ENCODE measurements at places on chromosomes 13 and 19.

GRCh38 chr19:56111601-56112312, 9.3 kb downstream of the ZNF787 start:
- no peak for DNase-seq

- peak; percentile 88 for DNase-seq
Measured at GRCh38 chr13:48653472-48653939, at the start of gene CYSLTR2. TSS of gene CYSLTR2 (plus strand) at chr13:48653929. CDS start at chr13:48706818, 52,889 bp downstream.

DNA sequence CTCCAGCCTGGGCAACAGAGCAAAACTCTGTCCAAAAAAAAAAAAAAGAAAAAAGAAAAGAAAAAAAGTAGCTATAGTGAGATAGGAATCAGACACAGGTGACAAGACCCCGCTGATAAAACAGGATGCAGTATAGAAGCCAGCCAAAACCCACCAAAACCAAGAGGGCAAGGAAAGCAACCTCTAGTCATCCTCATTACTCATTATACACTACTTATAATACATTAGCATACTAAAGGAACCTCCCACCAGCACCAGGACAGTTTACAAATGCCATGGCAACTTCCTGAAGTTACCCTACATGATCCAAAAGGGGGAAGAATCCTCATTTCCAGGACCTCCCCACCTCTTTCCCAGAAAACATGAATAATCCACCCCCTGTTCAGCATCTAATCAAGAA, 35.6 kb upstream of the UBL3 start:
- no peak for DNase-seq

- DNase-seq = no peak
Measured at GRCh38 chr13:109096101-109096500, 466.7 kb downstream of the MYO16 start.

DNA sequence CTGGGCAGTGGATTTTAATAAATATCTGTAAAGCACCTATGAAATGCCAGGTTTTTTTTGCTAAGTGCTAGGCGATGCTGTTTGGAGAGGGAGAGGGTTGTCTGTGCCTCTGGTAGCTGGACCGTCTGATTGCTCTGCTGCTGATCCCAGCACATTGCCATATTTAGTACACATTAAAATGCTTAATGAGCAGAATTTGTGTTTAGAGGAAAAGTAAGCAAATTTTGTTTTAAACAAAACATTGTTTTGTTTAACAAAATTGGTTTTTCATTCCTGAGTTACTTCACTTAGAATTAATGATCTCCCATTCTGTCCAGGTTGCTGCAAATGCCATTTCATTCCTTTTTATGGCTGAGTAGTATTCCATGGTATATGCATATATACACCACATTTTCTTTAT, 85.2 kb downstream of the LMO7 start:
- DNase-seq = no peak

GRCh38 chr13:27077451-27077850, 94.2 kb downstream of the USP12 start:
- DNase-seq = no peak

DNA sequence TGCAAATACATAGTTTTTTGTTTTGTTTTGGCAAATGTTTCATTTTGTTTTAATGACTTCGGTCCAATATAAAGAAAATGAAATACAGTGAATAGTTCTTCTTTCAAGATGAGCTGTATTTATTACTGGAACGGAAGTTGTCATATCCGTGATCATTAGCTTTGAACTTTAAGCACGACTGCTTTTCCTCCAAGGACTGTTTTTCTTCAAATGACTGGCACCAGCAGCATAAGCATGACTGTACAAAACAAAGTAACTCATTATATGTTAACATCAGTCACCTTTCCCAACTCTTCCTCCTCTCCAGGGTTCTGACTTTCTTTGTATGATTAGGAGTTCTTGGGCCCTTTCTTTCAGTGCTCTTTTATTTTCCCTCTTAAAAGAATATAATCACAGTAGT, 20.5 kb downstream of the EDNRB start:
- no peak for DNase-seq

DNA sequence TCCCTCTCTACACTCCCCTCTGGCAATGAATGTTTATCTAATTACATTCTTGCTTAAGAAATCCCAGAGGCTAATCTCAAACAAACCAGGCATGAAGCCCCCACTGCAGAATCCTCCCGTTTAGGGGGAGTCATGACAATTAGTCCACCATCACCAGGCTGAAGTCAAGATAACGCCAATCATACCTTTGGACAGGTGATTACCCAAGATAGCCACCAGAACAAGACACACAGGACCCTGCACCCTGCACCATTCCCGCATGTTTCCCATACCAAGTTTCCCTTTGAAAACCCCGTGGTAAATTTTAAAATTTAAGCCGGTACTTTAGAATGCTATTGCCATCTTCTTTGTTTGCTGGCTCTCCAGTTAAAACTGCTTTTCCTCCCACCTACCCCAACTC, 64.8 kb upstream of the XPO4 start:
- DNase-seq = no peak

DNA sequence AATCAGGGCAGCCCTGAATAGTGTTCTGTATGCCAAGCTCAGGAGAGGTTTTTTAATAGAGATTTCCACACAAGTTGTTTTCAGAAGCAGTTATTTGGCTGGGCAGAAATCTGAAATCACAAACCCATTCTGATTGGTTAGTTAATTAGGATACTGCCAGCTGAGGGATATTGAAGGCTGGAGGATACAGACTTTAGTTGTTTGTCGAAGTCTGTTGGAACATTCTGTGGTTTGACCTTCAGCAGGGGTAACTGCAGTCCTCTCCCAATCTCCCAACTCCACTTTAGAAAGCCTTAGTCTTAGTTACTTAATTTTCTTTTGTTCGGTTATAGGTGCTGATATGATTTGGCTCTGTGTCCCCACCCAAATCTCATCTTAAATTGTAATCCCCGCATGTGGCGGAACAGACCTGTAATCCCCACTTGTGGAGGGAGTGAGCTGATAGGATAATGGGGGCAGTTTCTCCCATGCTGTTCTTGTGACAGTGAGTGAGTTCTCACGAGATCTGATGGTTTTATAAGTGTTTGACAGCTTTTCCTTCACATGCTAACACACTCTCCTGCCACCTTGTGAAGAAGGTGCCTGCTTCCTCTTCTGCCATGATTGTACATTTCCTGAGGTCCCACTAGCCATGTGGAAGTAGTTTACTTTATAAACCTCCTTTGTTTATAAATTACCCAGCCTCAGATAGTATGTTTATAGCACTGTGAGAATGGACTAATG, 169.2 kb downstream of the GPC5 start:
- DNase-seq = no peak

GRCh38 chr19:43759515-43759914, 4.8 kb upstream of the SMG9 start:
- DNase-seq = no peak

GRCh38 chr13:31595563-31595962, 143.8 kb upstream of the RXFP2 start:
- no peak for DNase-seq

GRCh38 chr13:80528733-80529132, 187.8 kb upstream of the SPRY2 start:
- no peak for DNase-seq

DNA sequence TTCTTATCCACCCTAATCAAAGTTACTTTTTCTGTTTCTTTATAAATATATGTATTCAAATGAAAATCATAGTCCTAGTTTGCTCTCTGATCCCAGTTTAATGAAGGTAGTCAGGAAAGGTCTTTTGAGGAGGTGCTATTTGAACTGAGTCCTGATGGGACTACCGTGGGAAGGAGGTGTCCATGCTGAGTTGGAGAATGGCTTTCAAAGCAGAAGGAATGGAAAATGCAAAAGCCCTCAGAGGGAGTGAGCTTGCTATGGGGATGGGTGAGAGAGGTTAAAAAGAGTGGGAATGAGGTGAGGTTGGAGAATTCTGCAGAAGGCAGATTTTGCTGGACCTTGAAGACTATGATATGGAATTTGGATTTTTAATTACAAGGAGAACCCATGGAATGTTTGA, 193.6 kb downstream of the GPC6 start:
- DNase-seq = no peak

GRCh38 chr13:113950451-113951245, 23.2 kb downstream of the C13orf46 start:
- no peak for DNase-seq

GRCh38 chr13:33799950-33800592, 17.9 kb upstream of the RFC3 start:
- peak; percentile 75 for DNase-seq

GRCh38 chr13:84399320-84400085, 517.2 kb upstream of the SLITRK1 start:
- DNase-seq = peak; percentile 5

- no peak for DNase-seq
Measured at GRCh38 chr19:54137699-54138488, at the start of gene CNOT3. TSS of gene CNOT3 (plus strand) at chr19:54137762. CDS start at chr19:54142979, 5,217 bp downstream.

- DNase-seq = no peak
Measured at GRCh38 chr13:113049981-113050380, 55.6 kb upstream of the F7 start.

- peak; percentile 83 for DNase-seq
Measured at GRCh38 chr19:3700242-3701032, at the start of gene PIP5K1C. TSS of gene PIP5K1C (minus strand) at chr19:3700468. CDS start at chr19:3700390, 78 bp downstream.

DNA sequence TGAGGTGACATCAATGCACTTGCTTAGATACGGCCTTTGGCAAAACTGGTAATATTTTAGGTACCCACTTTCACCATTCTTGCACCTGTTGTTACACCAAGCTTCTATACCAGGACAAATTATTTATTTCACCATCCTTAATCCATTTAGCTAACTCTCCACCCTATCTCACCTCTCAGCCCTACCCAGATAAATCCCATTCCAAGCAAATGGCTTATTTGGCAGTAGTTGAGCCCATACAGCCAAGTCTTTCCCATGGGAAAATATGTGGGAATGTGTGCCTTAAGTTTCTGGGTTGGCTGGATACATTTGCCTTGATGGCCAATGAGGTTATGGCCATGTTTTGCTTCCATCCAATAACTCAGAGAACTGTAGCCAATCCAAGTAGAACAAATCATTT, 551.9 kb downstream of the GPC6 start:
- DNase-seq = no peak

DNA sequence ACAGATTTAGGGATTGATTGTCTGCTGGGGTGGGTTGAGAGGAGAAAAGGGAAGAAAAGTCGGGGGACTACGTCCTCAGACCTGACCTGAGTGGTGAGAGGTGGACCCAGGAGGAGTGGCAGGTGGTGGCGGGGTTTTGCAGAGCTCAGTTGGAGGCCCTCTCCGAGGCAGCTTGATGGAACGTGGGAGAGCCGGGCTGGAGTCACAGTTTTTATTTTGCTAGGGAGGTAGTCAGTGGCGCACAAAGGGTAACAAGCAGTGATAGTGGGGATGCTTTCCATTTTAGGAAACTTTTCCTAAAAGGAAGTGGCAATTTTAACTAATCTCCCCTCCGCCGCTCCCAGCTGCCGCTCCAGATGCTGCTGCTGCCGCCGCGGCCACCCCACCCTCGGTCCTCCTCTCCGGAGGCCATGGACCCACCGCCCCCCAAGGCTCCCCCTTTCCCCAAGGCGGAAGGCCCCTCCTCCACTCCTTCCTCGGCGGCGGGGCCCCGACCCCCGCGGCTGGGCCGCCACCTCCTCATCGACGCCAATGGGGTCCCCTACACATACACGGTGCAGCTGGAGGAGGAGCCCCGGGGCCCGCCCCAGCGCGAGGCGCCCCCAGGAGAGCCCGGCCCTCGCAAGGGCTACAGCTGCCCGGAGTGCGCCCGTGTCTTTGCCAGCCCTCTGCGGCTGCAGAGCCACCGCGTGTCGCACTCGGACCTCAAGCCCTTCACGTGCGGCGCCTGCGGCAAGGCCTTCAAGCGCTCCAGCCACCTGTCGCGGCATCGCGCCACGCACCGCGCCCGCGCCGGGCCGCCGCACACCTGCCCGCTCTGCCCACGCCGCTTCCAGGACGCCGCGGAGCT, 1.1 kb upstream of the ZNF581 start:
- DNase-seq = peak; percentile 65

GRCh38 chr13:99657848-99658260, 156.6 kb downstream of the TM9SF2 start:
- no peak for DNase-seq

GRCh38 chr13:51867062-51867461, 5.3 kb downstream of the CCDC70 start:
- DNase-seq = no peak

DNA sequence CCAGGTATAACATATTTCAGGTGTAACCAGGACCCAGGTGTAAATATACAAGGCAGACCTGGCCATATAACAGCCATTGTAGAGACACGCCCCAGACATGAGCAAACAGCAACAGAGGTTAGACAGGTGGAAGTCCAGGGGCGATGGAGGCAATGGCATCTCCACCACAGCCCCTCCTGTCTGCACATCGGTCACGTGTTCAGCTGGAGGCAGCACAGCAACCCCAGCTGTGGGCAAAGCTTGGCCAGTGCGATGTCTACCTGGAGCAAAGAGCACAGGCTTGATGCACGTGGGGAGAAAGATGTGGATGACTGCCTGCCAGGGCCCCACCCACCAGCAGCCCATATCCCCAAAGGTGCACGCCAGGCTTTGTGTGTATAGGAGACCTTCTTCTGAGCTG, 4.4 kb downstream of the CYP4F2 start:
- DNase-seq = no peak

- no peak for DNase-seq
Measured at GRCh38 chr19:3722443-3723109, 14.4 kb downstream of the TJP3 start.

DNA sequence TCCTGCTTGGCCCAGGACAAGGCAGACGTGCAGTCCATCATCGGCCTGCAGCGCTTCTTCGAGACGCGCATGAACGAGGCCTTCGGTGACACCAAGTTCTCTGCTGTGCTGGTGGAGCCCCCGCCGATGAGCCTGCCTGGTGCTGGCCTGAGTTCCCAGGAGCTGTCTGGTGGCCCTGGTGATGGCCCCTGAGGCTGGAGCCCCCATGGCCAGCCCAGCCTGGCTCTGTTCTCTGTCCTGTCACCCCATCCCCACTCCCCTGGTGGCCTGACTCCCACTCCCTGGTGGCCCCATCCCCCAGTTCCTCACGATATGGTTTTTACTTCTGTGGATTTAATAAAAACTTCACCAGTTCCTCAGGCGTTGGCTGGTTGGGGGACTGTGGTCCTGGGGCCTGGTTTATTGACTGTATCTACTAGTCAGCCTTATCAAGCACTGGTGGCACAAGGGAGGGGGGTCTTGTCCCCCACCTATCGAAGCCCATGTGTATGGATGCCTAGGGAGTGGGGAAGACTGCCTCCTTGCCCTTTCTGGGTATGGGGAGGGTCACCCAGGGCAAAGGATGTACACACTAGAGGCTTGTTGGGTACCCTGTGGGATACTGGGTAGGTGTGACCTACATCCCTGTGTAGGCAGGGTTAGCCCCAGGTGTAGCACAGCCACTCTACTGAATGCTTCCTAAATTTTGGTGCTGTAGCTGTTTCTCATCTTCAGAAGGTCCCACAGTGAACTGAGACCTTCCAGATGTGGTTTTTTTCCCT, 4.4 kb downstream of the CHMP2A start:
- DNase-seq = no peak
